Lower lobe of right lung (tissue), 2 donors: ENCODE measurements at places on chromosomes 12 and 14.
A peak's percentile ranks its signal among the peaks of the same experiment; 100 is the strongest.

- peak within 1 kb of the TSS; percentile 95 for H3K4me3 ChIP-seq
- no peaks in the 10 kb centered on the region for H3K27me3 ChIP-seq
- peaks cover 24% of the 10 kb centered on the region for H3K36me3 ChIP-seq
- H3K27ac ChIP-seq = peak within 1 kb of the TSS; percentile 81
- peak; percentile 74 for DNase-seq
Measured at GRCh38 chr12:48925304-48926011, at the start of gene FKBP11. TSS of gene FKBP11 (minus strand) at chr12:48925492. CDS start at chr12:48925428, 64 bp downstream.

- no peak overlapping the region for H3K27ac ChIP-seq
- no peaks in the 10 kb centered on the region for H3K27me3 ChIP-seq
- H3K4me3 ChIP-seq = no peak overlapping the region
- no peak for DNase-seq
- H3K36me3 ChIP-seq = no peaks in the 10 kb centered on the region
- H3K4me1 ChIP-seq = peaks cover 58% of the 10 kb centered on the region
Measured at GRCh38 chr14:52926953-52927352, 23.9 kb downstream of the FERMT2 start.

GRCh38 chr12:118649765-118650585, 273.6 kb downstream of the SUDS3 start:
- H3K4me3 ChIP-seq = no peak overlapping the region
- H3K4me1 ChIP-seq = no peaks in the 10 kb centered on the region
- H3K27me3 ChIP-seq = no peaks in the 10 kb centered on the region
- no peak for DNase-seq
- no peaks in the 10 kb centered on the region for H3K36me3 ChIP-seq
- no peak overlapping the region for H3K27ac ChIP-seq

GRCh38 chr12:83031196-83031595, 344.5 kb downstream of the TMTC2 start:
- no peak for DNase-seq
- H3K36me3 ChIP-seq = no peaks in the 10 kb centered on the region
- no peak overlapping the region for H3K4me3 ChIP-seq
- no peaks in the 10 kb centered on the region for H3K4me1 ChIP-seq
- H3K27ac ChIP-seq = no peak overlapping the region

DNA sequence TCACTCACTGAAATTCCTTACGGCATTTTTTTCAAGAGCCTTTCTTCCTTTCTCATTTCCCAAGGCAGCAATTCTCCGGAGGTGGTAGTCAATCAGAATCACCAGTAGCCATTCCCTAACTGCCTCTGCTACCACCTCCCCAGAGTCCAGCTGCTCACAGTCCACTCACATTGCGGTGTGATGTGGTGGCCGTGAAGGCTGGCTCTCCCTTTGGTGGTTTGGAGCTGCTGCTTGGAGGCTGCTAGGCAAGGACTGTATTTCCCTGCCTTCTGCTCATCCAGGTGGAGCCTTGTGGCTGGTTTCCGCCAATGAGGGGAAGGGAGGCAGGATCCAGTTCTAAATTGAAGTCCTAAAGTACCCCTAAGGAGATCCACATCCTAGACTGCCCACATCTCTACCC, 222.0 kb downstream of the ANO2 start:
- DNase-seq = no peak
- no peaks in the 10 kb centered on the region for H3K36me3 ChIP-seq
- H3K27me3 ChIP-seq = no peaks in the 10 kb centered on the region

DNA sequence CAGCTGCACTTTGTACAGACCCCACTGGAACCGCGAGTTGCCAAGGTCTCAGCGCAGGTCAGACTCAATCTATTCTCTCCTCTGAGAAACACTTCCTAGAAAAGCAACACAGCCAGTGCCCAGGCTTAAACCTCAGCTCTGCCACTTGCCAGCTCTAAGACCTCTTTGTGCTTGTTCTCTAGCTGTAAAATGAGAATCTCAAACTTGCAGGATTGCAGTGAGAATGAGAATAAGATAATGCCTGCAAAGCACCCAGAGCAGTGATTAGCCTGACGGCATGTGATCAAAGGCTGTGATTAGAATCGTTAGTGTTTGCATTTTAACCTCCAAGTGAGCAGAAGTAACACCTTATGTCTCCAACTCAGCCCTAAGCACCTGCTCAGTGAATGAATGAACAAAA, 21.3 kb downstream of the ANO2 start:
- H3K27me3 ChIP-seq = no peaks in the 10 kb centered on the region
- no peaks in the 10 kb centered on the region for H3K36me3 ChIP-seq
- no peaks in the 10 kb centered on the region for H3K4me1 ChIP-seq
- H3K4me3 ChIP-seq = no peak overlapping the region
- no peak for DNase-seq
- no peak overlapping the region for H3K27ac ChIP-seq

DNA sequence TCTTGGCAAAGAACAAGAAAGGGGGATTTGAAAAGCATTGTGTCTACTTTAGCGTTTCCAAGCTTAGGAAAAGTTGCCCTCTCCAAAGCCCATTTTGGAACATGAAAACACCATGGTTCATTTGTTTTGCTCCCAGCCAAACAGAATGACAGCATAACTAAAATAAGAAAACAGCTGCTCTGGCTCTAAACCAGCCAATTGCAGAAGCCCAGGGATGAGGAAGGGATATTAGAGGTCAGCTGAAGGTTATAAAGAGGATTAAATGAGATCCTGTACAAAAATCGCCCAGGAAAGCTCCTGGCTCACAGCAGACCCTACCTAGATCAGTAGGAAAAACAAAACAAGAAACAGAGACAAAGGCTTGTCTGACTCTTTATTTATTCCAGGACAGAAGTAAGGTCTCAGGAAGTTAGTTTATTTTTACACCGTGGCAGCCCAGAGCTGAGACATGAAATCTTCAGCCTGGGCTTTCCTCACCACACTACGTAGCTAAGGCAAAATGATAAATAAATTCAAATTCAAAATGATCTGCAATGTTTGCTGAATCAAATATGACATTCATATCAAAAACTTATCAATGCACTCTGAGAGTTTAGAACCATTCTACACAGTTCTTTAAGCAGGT, 25.9 kb downstream of the SPX start:
- no peak for DNase-seq
- peak overlapping the region; percentile 60 for H3K27ac ChIP-seq
- no peak overlapping the region for H3K4me3 ChIP-seq
- H3K4me1 ChIP-seq = no peaks in the 10 kb centered on the region
- no peaks in the 10 kb centered on the region for H3K36me3 ChIP-seq
- H3K27me3 ChIP-seq = no peaks in the 10 kb centered on the region

DNA sequence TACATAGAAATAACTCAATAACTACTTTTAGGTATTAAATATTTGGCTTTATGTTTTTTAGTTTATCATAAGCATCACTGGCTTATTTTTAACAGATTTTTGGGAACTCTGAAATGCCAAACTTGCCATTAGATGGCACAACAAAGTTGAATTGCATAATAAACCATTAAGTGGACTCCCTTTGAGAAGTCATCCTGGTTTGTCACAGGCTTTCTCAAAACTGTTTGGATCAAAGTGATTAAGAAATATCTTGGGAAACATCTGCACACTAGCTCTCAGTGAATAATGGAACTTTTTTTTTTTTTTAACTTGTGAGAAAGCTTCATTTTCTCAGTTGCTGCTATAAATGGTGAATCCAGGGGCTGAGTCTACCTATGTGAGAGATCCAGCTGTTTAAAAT, 4.3 kb downstream of the SLC16A7 start:
- no peak overlapping the region for H3K27ac ChIP-seq
- peaks cover 19% of the 10 kb centered on the region for H3K4me1 ChIP-seq
- no peaks in the 10 kb centered on the region for H3K27me3 ChIP-seq

DNA sequence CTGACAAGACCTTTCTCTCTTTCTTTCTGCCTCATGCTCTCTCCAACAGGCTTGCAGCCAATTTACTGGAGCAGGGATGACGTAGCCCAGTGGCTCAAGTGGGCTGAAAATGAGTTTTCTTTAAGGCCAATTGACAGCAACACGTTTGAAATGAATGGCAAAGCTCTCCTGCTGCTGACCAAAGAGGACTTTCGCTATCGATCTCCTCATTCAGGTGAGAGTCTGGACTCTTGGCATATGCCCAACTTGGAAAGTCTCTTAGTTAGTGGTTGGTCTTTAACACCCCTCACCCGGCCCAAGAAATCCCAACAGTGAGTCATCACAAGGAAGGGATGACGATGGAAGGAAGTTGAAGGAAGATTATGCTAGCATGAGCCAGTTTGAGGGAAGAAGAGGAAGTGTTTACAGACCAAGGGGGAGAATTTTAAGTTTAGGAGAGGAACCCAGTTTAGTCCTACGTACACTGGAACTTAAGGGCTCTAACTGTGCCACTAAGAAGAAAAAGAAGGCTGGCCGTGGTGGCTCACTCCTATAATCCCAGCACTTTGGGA, 189.7 kb downstream of the ETV6 start:
- no peak overlapping the region for H3K4me3 ChIP-seq
- H3K4me1 ChIP-seq = peaks cover 69% of the 10 kb centered on the region
- H3K36me3 ChIP-seq = peaks cover 11% of the 10 kb centered on the region
- DNase-seq = no peak

- H3K27me3 ChIP-seq = peaks cover 17% of the 10 kb centered on the region
- no peak overlapping the region for H3K27ac ChIP-seq
- DNase-seq = peak; percentile 37
Measured at GRCh38 chr14:99725774-99726537, 41.9 kb downstream of the CYP46A1 start.

- no peaks in the 10 kb centered on the region for H3K36me3 ChIP-seq
- no peak for DNase-seq
- H3K27me3 ChIP-seq = no peaks in the 10 kb centered on the region
- H3K4me1 ChIP-seq = peaks cover 2% of the 10 kb centered on the region
- no peak overlapping the region for H3K27ac ChIP-seq
Measured at GRCh38 chr14:58736606-58737005, 98.8 kb downstream of the DACT1 start.

GRCh38 chr14:60965402-60965801, 15.5 kb downstream of the TRMT5 start:
- no peaks in the 10 kb centered on the region for H3K27me3 ChIP-seq
- H3K4me1 ChIP-seq = no peaks in the 10 kb centered on the region
- no peaks in the 10 kb centered on the region for H3K36me3 ChIP-seq
- H3K27ac ChIP-seq = no peak overlapping the region

GRCh38 chr14:70754991-70755390, 54.3 kb downstream of the MAP3K9 start:
- DNase-seq = peak; percentile 74
- H3K36me3 ChIP-seq = no peaks in the 10 kb centered on the region
- no peaks in the 10 kb centered on the region for H3K27me3 ChIP-seq
- H3K4me1 ChIP-seq = peaks cover 24% of the 10 kb centered on the region
- H3K27ac ChIP-seq = peak overlapping the region; percentile 66

GRCh38 chr14:47022721-47023120, 371.1 kb upstream of the RPL10L start:
- H3K4me3 ChIP-seq = no peak overlapping the region
- no peaks in the 10 kb centered on the region for H3K4me1 ChIP-seq
- H3K27me3 ChIP-seq = no peaks in the 10 kb centered on the region
- H3K27ac ChIP-seq = no peak overlapping the region

- H3K4me1 ChIP-seq = peaks cover 23% of the 10 kb centered on the region
- no peak overlapping the region for H3K4me3 ChIP-seq
- peaks cover 21% of the 10 kb centered on the region for H3K36me3 ChIP-seq
- peak; percentile 61 for DNase-seq
Measured at GRCh38 chr12:1791104-1791841, 29.1 kb upstream of the LRTM2 start.

- H3K27ac ChIP-seq = no peak overlapping the region
- H3K4me3 ChIP-seq = no peak overlapping the region
- H3K27me3 ChIP-seq = no peaks in the 10 kb centered on the region
- no peak for DNase-seq
- H3K4me1 ChIP-seq = no peaks in the 10 kb centered on the region
- no peaks in the 10 kb centered on the region for H3K36me3 ChIP-seq
Measured at GRCh38 chr12:126076515-126076914, 1011.3 kb downstream of the AACS start.

DNA sequence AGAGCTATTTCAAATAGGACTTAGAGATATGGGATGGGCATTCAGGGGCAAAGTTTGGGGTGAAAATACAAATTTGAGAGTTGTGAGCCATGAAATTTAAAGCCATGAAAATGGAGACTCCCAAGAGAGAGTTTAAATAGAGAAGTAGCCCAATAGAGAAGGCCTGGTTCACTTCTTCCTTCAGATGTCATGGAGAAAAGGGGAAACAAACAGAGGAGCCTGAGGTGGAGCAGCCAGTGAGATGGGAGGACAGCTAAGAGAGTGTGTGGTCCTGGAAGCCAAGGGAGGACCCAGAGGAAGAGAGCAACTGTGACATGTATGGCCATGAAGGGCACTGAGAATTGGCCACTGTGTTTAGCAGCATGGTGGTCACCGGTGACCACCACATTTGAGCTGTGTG, 12.3 kb upstream of the DYNLL1 start:
- H3K27ac ChIP-seq = no peak overlapping the region
- no peak for DNase-seq
- no peaks in the 10 kb centered on the region for H3K36me3 ChIP-seq
- no peaks in the 10 kb centered on the region for H3K4me1 ChIP-seq
- H3K4me3 ChIP-seq = no peak overlapping the region

- no peak overlapping the region for H3K4me3 ChIP-seq
- H3K27ac ChIP-seq = no peak overlapping the region
- DNase-seq = no peak
- H3K36me3 ChIP-seq = no peaks in the 10 kb centered on the region
Measured at GRCh38 chr14:100820957-100821356, 5.0 kb upstream of the MEG3 start.

- no peak overlapping the region for H3K27ac ChIP-seq
- H3K27me3 ChIP-seq = no peaks in the 10 kb centered on the region
- no peaks in the 10 kb centered on the region for H3K36me3 ChIP-seq
- H3K4me1 ChIP-seq = no peaks in the 10 kb centered on the region
- H3K4me3 ChIP-seq = no peak overlapping the region
Measured at GRCh38 chr12:64187370-64187769, 34.7 kb downstream of the KICS2 start.

DNA sequence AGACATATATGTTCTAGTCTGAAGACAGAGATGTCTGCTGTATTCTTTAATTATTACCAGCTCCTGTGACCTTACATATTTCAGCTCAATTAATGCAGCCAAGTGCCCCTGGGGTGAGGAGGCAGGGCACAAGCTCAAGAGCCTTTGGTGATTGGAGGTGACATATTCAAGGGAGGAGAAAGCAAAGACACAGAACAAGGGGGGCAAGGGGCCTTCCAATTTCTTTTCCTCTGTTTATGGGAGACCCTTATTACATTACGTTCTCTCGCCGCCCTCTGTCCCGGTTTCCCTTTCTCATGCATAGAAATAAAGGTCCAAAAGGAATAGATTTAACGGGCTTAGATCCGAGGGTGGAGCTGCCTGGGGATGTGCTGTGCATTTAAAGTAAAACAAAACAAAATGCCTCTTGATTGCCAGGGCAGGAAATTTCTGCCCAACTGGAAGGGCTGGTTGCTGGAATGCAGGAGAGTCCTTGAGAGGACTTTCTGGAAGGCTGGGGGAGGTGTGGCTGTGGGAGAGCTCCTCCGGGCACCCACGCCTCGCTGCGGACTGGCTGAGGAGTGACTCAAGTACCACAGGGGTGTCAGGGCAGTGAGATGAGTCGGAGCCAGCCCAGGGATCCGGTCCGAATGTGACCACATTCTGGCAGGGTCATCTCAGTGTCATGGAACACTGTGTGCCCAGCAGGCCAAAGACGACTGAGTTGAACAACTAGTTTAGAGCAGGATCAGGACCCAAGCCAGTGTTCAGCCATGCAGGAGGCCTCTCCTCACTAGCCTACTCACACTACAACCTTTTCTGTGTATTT, 32.1 kb upstream of the GSG1 start:
- peak overlapping the region; percentile 19 for H3K4me3 ChIP-seq
- peak overlapping the region; percentile 73 for H3K27ac ChIP-seq
- no peaks in the 10 kb centered on the region for H3K36me3 ChIP-seq
- DNase-seq = peak; percentile 92

- no peaks in the 10 kb centered on the region for H3K36me3 ChIP-seq
- no peak for DNase-seq
- no peak overlapping the region for H3K4me3 ChIP-seq
- H3K27me3 ChIP-seq = no peaks in the 10 kb centered on the region
- H3K27ac ChIP-seq = no peak overlapping the region
- H3K4me1 ChIP-seq = no peaks in the 10 kb centered on the region
Measured at GRCh38 chr12:85155791-85156190, 119.6 kb downstream of the LRRIQ1 start.
